Activated CD4-positive, alpha-beta T cell treated with anti-CD3 and anti-CD28 coated beads for 36 hours (primary cell): ENCODE measurements at places on chromosomes 13 and 19. TPM values are rescaled to one million over a fixed set of nuclear protein-coding genes. Genes with fewer than 3 reads are reported as not detected.

The ASF1B gene
- 70.4 TPM for total RNA-seq

- H3K4me1 ChIP-seq = peaks cover 2% of the 10 kb centered on the region
- no peak overlapping the region for H3K4me3 ChIP-seq
- no peaks in the 10 kb centered on the region for H3K36me3 ChIP-seq
- no peak overlapping the region for H3K27ac ChIP-seq
- DNase-seq = no peak
These were observed 525.6 kb downstream of the DCT start for GRCh38 chr13:93953841-93954240.

The TLE2 gene
- total RNA-seq = 6.3 TPM

DNA sequence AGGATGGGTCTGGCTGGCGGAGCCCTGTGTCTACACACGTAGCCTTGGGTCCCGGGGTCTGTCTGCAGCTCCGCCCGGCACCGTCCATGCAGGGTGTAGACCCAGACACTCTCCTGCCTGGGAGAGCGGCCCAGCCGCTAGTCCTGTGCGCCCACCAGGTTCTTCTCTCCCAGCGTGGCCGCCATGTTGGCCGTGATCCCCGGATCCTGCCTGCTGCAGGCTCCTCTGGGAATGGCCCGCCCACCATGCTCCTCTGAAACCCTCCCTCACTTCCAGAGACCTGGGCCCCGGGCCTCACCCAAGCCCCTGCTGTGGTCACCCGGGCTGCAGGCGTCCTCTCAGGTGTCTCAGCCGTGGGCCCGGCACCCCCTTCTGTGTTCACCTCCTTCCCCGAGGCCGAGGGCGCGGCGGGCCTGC lies 57.7 kb upstream of the MCF2L start:
- no peak for DNase-seq
- no peaks in the 10 kb centered on the region for H3K36me3 ChIP-seq
- no peak overlapping the region for H3K4me3 ChIP-seq
- H3K27me3 ChIP-seq = peaks cover 8% of the 10 kb centered on the region

DNA sequence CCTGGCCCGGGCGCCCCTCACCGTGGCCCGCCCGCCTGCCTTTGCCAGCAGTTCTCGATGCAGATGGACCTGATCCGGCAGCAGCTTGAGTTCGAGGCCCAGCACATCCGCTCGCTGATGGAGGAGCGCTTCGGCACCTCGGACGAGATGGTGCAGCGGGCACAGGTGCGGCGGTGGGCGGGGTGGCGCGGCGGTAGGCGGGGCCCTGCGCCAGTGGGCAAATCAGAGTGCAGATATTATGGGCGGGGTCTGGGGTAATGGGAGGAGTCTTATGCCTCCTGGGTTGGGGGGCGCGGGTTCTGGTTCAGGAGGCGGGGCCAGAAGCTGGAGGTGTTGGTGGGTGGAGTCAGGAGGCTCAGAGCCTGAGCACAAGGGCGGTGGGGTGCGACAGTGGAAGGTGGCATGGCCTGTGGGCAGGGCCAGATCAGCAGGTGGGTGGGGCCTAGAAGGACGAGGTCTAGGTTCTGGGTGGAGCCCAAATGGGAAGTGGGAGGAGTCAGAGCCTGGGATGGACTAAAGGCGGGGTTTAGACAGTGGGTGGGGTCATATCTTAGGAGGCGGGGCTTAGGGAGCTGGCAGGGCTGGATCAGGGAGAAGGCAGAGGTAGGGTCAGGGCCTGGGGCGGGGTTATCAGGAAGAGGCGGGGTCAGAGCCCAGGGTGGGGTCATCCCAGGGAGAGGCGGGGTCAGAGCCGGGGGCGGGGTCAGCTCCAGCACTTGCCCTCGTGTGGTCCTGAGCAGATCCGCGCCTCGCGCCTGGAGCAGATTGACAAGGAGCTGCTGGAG lies 5.6 kb downstream of the APC2 start:
- H3K36me3 ChIP-seq = no peaks in the 10 kb centered on the region
- H3K4me3 ChIP-seq = peak overlapping the region; percentile 14
- peak; percentile 85 for DNase-seq

The ERVK3-1 gene
- total RNA-seq = 38.6 TPM

GRCh38 chr19:35220315-35220921 lies 8.1 kb downstream of the FAM187B start:
- no peak overlapping the region for H3K27ac ChIP-seq
- peaks cover 23% of the 10 kb centered on the region for H3K4me1 ChIP-seq
- no peaks in the 10 kb centered on the region for H3K27me3 ChIP-seq
- peaks cover 1% of the 10 kb centered on the region for H3K36me3 ChIP-seq

- DNase-seq = no peak
- H3K4me3 ChIP-seq = no peak overlapping the region
- H3K4me1 ChIP-seq = no peaks in the 10 kb centered on the region
- no peak overlapping the region for H3K27ac ChIP-seq
- H3K36me3 ChIP-seq = no peaks in the 10 kb centered on the region
These were observed 1.0 kb downstream of the GRIK5 start for GRCh38 chr19:42068756-42069571.

- peak; percentile 9 for DNase-seq
- H3K36me3 ChIP-seq = no peaks in the 10 kb centered on the region
These were observed 153.5 kb downstream of the KCNRG start for GRCh38 chr13:50168786-50169185.

The CNFN gene
- total RNA-seq = not detected

GRCh38 chr13:75461314-75461713 lies 20.7 kb downstream of the TBC1D4 start:
- no peaks in the 10 kb centered on the region for H3K36me3 ChIP-seq
- no peak for DNase-seq
- H3K27me3 ChIP-seq = peaks cover 16% of the 10 kb centered on the region
- no peak overlapping the region for H3K27ac ChIP-seq

GRCh38 chr13:113854238-113855011 lies 9.5 kb downstream of the GAS6 start:
- no peak overlapping the region for H3K4me3 ChIP-seq
- H3K27ac ChIP-seq = no peak overlapping the region
- no peaks in the 10 kb centered on the region for H3K36me3 ChIP-seq
- peak; percentile 9 for DNase-seq
- H3K4me1 ChIP-seq = peaks cover 7% of the 10 kb centered on the region

- DNase-seq = no peak
- H3K27ac ChIP-seq = no peak overlapping the region
- H3K4me3 ChIP-seq = peak overlapping the region; percentile 16
These were observed 1.8 kb downstream of the TNFAIP8L1 start for GRCh38 chr19:4641132-4641531.

The CCDC70 gene
- total RNA-seq = not detected

DNA sequence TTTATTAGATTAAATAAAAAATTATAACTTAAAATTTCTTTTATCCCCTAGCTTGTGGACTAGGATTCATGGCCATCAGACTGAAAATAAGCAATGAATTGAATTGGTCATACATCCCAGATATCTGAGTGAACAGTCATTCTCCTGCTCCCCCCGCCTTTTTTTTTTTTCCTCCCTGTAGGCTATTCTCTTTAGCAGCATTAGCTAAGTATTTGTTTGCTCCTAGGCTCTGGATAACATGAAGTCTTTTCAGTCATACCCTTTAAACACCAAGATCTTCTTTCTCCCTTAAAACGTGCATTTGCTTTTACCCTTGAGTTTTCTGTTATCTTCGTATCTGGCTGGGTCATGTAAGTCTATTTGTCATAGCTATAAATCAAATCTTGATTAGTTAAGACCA lies 866.7 kb upstream of the SPRY2 start:
- no peaks in the 10 kb centered on the region for H3K27me3 ChIP-seq
- no peaks in the 10 kb centered on the region for H3K4me1 ChIP-seq
- no peak overlapping the region for H3K27ac ChIP-seq
- no peaks in the 10 kb centered on the region for H3K36me3 ChIP-seq

The ZNF66 gene
- 11.1 TPM for total RNA-seq

The MAMSTR gene
- 0.70 TPM for total RNA-seq

- peaks cover 38% of the 10 kb centered on the region for H3K4me1 ChIP-seq
- peak; percentile 83 for DNase-seq
- peak overlapping the region; percentile 91 for H3K4me3 ChIP-seq
- no peaks in the 10 kb centered on the region for H3K27me3 ChIP-seq
- H3K27ac ChIP-seq = no peak overlapping the region
These were observed 1.3 kb upstream of the LRCH1 start for GRCh38 chr13:46551410-46552302.

- no peak overlapping the region for H3K27ac ChIP-seq
- no peaks in the 10 kb centered on the region for H3K27me3 ChIP-seq
- no peak for DNase-seq
- H3K4me3 ChIP-seq = no peak overlapping the region
These were observed 13.1 kb downstream of the LRCH1 start for GRCh38 chr13:46565808-46566750.

DNA sequence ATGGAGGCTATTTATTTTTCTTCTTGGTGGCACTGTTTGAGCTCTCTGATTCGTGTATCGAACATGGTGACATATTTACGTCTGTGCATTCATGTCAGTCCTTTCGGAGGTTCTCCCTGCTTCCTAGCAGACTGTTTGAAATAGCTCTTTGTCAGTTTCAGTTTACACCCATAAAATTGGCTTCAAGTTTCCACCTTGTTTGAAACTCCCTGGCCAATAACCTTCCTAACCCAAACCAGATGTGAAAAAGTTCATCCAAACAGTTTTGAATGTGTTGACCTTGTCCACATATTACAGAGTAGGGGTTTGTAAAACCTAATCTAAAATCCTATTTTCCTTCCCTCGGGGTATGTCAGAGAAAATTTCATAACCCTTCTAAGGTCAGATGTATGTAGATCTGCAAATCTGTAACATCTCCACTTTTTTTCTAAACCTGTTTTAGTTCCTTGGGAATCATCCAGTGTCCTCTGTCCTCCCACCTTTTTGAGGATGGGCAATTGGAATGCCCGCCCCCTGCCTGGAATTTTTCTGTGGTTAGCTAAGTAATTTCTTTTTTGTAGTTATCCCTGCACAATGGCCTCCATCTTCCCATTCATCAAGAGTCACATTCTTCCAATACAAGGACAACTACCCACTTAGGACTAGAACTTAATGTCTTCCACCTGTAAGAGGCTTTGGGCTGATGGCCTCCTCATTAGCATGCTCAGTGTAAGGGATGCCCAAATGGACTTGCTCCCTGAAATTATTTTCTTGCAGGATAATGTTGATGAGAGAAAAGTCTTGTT lies 499.8 kb downstream of the GPC6 start:
- no peak overlapping the region for H3K4me3 ChIP-seq
- H3K4me1 ChIP-seq = no peaks in the 10 kb centered on the region
- no peak overlapping the region for H3K27ac ChIP-seq
- no peaks in the 10 kb centered on the region for H3K36me3 ChIP-seq
- no peak for DNase-seq
- peaks cover 3% of the 10 kb centered on the region for H3K27me3 ChIP-seq

GRCh38 chr13:88674841-88675240 lies 1003.7 kb downstream of the SLITRK5 start:
- DNase-seq = no peak
- H3K27me3 ChIP-seq = no peaks in the 10 kb centered on the region
- H3K27ac ChIP-seq = no peak overlapping the region
- H3K4me1 ChIP-seq = no peaks in the 10 kb centered on the region
- H3K36me3 ChIP-seq = no peaks in the 10 kb centered on the region
- H3K4me3 ChIP-seq = no peak overlapping the region

GRCh38 chr19:47719047-47719859 lies 6.0 kb downstream of the EHD2 start:
- peaks cover 3% of the 10 kb centered on the region for H3K4me1 ChIP-seq
- no peak overlapping the region for H3K4me3 ChIP-seq
- DNase-seq = no peak
- peaks cover 25% of the 10 kb centered on the region for H3K27me3 ChIP-seq
- H3K27ac ChIP-seq = no peak overlapping the region

The OR7C1 gene
- not detected for total RNA-seq

The PDE4C gene
- total RNA-seq = not detected

The CLIP3 gene
- total RNA-seq = 0.16 TPM

DNA sequence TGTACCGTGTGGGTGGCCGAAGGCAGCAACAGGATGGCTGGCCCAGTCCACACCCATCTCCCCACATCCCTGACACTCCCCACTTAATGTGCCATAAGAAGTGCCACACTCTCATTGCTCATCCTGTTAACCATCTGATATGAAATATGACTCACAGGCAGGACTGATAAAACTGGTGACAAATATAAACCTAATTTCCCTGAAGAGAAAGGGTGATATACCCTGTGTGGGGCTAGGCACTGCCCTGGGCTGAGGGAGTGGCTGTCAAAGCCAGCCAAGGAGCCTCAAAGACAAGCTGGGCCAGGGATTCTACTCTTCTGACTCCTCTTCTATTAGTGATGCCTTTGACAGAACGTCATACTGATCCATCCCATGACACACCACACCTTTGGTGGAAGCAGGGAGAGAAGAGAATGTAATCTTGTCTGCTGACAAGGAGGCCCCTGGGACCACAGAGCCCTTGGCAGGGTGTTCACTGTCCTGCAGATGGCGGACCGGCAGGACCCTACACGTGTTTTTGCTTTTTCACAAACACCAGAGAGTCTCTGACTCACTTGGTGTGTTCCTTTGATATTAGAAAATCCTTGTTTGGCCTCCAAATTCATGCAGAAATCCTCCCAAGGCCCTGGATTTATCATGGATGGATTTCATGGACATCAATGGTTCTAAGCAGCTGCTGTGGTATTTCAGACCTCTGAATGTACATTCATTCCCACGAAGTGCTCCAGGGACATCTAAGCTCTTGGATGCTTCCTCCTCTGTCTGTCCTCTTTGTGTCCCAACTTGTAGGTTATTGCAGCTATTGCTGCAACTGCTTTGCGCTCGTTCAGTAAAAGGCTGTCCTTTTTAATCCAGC lies 98.0 kb upstream of the WASF3 start:
- no peak overlapping the region for H3K4me3 ChIP-seq
- H3K27ac ChIP-seq = no peak overlapping the region
- no peaks in the 10 kb centered on the region for H3K36me3 ChIP-seq
- H3K4me1 ChIP-seq = no peaks in the 10 kb centered on the region
